ENCODE measurements at places on chromosomes 4 and X. TPM values are rescaled to one million over a fixed set of nuclear protein-coding genes. Genes with fewer than 3 reads are reported as not detected.
A peak's percentile ranks its signal among the peaks of the same experiment; 100 is the strongest.

GRCh38 chr4:156939139-156939538 lies 32.5 kb downstream of the PDGFC start:
- no peak for DNase-seq

AKAP17A gene
- 13.1 TPM for polyA plus RNA-seq

GRCh38 chr4:45865781-45866180 lies 258.1 kb downstream of the GABRG1 start:
- DNase-seq: no peak

TNIP3 gene
- polyA plus RNA-seq: not detected

- DNase-seq: no peak
Observed at GRCh38 chr4:69727926-69728325, 32.5 kb downstream of the SULT1B1 start.

SCML2 gene
- polyA plus RNA-seq: 3.9 TPM

- DNase-seq: no peak
Observed at GRCh38 chr4:187479511-187479910, 516.1 kb upstream of the ZFP42 start.

DNA sequence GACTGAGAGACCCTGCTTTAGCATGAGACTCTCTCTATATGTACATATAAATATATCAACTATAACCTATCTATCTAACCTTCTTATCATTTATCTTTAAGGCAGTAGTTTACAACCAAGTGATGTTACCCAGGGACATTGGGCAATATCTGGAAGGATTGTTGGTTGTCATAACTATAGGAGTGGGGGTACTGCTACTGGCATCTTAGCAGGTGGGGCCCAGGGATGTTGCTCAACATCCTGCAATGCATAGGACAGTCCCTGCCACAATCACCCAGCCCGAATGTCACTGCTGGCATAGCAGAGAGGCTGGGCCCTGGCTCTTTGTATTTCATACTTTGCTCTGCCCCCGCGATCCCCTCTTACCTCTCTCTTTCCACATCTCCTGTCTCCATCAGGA lies 397.7 kb downstream of the IL15 start:
- no peak for DNase-seq

DNA sequence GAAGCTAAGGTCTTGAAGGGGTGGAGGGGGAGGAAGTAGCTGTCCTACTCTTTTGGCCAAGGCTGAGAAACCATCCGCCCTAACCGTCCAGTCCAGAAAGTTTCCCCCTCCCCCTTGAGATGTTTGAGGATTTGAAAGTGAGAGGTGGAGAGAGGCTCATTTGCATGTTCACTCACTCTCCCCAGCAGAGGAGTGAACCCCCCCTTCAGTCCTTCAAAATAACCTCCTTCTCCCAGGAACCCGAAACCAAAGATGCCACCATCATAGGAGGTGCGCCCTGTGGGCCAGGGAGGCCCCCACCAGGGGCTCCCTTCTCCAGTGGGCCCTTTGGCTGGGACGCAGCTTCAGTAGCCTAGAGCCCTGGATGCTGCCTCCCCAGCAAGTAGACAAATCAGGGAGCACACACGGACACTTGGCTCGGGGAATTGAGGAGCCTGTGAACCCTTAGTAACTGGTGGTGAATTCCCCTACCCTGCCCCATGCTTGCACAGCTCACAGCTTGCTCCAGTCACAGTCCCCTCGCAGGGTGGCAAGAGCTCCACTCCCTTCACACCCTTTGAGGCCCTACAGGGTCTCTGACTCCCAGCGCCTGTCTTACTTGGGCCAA lies 25.6 kb downstream of the ELF4 start:
- no peak for DNase-seq

GRCh38 chr4:86054286-86055032 lies 305.4 kb downstream of the MAPK10 start:
- DNase-seq: peak; percentile 95

GAGE1 gene
- polyA plus RNA-seq: not detected

DNA sequence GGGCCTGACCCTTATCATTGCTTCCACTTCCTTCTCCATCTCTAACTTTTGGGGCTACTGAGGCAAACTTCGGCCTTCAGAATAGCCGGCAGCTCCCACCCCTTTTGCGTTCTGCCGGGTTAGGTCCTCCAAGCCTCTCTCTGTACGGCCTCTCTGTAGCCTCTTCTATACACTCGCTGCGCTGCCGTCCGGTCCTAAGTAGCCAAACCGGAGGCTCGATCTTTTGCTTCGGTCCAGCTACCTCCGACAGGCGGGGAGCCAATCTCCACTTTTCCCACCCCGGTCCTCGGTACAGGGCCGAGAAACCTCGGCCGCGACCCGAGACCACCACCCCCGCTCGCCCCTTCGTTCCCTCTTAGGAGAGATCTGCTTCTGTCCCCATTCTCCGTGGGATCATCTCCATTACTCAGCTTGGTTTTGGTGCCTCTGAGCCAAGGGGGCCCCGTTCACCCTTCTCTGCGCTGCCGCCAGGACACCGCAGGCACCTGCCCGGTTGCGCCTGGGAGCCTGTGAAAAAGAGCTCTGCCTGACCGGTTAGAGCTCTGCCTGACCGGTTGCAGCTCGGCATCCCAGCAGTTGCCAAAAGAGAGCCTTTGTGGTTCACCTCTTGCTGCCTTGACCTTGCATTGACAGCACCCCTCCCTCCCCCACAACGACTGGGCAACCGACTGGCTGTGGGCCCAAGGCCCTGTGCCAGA lies 1.0 kb upstream of the HTR2C start:
- DNase-seq: peak; percentile 4

DNA sequence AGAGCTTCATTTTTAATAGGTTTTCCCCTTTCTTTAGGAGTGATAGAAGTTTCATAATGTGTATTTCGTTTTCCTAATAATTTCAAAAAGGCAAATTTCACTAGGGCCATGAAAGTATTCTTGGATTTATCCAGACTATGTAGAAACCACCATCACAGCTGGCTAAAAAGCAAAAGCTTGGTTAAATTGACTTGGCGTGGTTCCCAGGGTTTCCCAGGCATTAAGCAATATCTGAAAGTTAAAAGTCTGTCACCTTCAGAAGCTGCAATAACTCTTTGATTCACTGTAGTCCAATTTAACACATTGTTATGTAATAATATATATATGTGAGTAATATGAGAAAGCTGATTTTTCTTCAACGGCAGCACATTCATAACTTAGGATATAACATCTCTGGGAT lies 38.3 kb downstream of the NDNF start:
- no peak for DNase-seq

PCDH19 gene
- polyA plus RNA-seq: 3.3 TPM

XAGE2 gene
- polyA plus RNA-seq: not detected

ITGB1BP2 gene
- not detected for polyA plus RNA-seq

DNA sequence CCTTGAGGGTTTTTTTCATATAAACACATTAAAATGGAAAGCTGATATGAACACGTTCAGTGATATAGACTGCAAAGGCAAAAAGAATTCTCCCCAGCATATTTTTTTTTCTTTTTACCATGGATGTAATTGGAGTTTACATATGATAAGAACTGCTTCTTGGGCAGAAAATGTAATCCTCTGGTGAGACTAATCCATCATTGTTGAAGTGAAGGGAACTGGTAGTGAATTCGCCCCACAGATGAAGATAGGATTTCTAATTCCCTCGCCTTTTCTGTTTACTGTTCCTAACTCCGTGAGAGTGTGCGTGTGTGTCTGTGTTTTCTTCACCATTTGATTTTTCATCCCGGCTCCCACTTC lies 88.9 kb downstream of the GPR143 start:
- no peak for DNase-seq

- no peak for DNase-seq
Observed at GRCh38 chrX:118455013-118455412, 40.6 kb upstream of the DOCK11 start.

GRCh38 chr4:82524570-82525152 lies 37.1 kb downstream of the TMEM150C start:
- no peak for DNase-seq

GRCh38 chr4:184281231-184282139 lies 63.8 kb upstream of the ENPP6 start:
- no peak for DNase-seq

DNA sequence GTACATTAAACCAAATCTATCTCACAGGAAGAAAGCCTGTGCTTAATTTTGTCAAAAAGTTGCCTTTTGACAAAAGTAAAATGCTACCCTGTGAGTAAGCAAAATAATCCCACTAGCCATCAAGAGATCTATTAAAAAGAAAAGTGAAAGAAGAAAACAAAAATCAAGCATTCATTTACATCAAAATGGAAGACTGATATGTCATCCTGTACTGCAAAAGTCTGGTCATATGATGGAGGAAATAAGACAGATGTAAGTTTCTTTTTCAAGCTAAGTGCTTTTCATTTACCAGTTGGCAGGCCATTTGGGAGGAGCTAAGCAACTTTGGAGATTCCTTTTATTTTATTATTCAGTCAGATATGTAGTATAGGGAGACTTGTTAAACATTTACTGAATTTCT lies 387.4 kb downstream of the SPOCK3 start:
- no peak for DNase-seq

- DNase-seq: no peak
Observed at GRCh38 chrX:68936126-68936525, 107.3 kb downstream of the EFNB1 start.

DNA sequence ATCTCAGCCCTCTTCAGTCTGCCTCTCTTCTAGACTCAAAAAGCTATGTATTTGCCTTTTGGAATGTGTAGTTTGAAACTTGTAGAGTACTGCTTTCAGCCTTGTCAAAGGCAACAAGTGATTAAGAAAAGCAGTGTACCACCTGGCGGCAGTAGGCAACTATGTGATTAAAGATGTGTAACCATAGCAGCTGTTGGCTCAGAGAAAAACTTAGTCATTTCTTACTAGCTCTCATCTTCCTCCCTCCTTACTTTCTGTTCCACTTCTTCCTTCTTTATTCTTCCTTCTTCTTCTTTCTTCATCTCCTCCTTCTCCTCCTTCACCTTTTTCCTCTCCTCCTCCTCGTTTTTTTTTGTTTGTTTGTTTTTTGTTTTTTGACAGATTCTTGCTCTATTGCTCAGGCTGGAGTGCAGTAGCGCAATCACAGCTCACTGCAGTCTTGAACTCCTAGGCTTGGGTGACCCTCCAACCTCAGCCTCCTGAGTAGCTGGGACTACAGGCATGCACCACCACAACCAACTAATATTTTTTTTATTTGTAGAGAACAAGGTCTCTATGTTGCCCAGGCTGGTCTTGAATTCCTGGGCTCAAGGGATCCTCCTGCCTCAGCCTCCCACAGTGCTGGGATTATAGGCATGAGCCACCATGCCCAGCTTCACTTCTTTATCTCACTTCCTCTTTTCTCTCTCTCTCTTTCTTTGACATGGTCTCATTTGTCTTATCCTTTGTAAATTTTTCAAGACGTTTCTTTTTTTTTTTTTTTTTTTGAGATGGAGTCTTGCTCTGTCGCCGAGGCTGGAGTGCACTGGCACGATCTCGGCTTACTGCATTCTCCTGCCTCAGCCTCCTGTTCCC lies 32.6 kb downstream of the ABHD18 start:
- DNase-seq: no peak

DNA sequence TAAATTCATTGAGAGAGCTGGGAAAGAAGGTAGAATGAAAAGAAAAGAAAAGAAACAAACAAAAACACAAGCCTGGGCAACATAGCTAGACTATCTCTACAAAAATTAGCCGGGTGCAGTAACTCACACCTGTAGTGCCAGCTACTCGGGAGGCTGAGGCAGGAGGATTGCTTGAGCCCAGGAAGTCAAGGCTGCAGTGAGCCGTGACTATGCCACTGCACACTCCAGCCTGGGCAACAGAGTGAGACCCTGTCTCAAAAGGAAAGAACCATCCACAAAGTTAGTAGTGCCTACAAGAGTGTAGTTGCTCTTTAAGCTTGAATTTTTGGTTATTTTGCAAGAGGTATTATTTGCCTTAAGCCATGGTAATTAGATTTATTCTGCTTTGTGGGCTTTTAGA lies 157.7 kb downstream of the CBR4 start:
- no peak for DNase-seq

DNA sequence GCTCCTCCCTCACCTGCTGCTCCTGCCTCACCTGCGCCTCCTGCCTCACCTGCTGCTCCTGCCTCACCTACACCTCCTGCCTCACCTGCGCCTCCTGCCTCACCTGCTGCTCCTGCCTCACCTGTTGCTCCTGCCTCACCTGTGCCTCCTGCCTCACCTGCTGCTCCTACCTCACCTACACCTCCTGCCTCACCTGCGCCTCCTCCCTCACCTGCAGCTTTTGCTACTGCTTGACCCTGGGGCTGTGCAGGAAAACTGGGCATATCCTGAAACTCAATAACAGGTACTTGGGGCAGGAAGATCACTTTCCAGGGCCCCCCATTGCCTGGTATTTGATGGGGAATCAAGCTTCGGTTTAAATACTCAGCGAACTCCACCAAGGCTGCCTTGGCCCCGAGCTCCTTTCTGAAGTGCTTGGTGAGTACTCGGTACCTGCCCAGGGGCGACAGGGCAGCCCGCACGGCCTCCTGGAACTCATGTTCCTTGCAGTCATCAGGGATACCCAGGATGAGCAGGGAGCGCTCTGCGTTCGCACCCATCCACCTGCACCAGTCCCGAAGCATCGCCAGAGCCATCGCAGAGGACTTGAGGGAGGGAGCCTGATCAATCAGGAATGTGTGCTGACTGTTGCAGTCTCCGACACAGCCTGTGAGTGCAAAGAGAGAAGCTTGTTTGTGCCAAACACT lies 2.7 kb downstream of the PNMA6E start:
- DNase-seq: no peak

DNA sequence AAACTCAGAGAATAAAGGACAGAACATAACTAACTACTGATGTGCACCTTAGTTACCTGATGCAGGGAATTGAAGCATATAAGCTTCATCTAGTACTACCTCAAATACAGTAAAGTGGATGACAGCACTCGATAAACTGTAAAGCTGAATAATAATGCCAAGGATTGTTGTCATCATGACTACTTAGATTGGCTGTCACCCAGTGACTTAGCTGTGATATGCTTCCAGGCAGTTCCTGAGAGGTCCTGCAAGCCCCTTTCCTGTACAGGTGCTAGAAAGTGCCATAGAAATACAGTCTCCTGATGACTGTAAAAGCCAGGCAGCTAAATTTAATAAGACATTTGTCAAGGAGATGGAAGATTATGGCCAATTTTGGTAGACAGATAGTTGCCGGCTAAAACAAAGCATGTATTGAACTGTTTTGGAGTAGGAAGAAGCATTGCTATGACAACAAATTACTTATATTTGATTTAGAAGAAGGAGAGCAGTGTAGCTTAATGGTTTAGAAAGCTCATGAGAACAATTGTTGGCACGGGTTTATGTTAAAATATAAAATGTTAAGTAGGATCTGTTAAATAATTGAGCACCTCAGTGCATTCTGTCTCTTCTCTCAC lies 29.7 kb downstream of the TMEM164 start:
- no peak for DNase-seq

- no peak for DNase-seq
Observed at GRCh38 chr4:7328913-7329638, 105.7 kb downstream of the PSAPL1 start.
